ENCODE measurements at places on chromosomes 3 and 15.

- DNase-seq, result no peak
Observed at GRCh38 chr3:185084901-185085300, 68.0 kb downstream of the C3orf70 start.

DNA sequence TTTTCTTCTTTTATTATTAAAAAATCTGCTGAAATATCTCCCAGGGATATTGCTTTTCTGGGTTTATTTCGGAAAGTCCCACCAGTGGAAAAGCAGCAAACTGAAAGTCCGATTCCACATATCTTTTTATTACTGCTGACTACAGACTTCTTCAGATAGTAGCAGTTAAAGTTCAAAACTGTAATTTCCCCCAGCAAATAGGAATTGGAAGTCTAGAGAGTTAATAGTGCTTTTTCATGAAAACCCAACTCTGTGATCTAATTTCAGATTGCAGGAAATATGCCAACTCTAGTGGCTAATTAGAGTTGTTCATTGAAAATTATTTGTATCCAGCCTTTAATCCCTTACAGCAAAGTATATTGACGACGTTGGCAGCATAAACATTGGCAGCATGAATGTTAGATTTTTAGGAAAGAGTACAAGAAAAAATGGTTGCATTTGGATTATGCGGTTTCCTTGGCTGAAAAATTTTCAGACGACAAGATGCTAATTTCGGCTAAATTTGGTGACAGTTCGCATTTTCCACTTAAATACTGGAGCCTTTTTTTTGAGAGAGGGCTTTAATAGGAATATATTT, 472.9 kb upstream of the CBLB start:
- no peak for DNase-seq

DNA sequence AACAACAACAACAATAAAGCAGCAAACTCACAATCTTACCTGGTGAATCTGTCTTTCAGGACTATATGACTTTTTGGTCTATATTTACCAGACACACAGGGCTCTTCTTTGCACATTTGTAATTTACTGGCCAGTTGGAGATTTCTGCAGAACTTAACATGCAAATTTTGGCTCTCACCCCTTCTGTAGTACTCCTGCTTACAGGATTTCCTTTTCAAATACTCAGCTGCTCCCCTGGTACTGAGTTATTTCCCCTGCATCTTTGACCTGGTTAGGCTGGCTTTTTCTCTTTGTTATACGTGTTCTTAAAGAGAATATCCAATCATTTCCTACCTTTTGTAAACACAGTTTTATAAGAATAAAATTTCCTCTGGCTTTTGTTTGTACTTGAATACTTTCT, 228.0 kb downstream of the MBNL1 start:
- DNase-seq, result no peak

- DNase-seq, result no peak
Observed at GRCh38 chr15:66923438-66923881, 141.9 kb upstream of the SMAD3 start.

DNA sequence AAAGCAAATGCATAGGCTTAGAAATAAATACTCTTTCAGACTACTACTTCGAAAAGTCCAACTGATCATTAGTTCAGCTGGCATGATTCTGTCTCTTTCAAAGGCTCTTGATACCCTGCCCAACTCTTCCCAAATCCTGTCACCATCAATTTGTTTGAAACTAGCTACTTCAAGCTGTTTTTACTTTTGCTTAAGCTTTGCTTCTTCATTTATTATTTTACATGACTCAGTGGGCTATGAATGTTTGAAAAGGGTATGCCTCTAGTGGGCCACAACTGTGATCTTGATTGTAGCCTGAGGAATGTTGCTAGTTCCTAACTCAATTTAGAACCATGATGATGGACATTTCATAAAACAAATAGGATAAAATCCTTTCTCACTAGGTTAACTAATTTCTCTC, 340.8 kb downstream of the NAALADL2 start:
- no peak for DNase-seq

- peak; percentile 12 for DNase-seq
Observed at GRCh38 chr3:75192146-75192616, 471.9 kb upstream of the FRG2C start.

- DNase-seq, result no peak
Observed at GRCh38 chr15:25852027-25852426, 11.1 kb downstream of the ATP10A start.
